ENCODE measurements at places on chromosomes 12 and 14. TPM values are rescaled to one million over a fixed set of nuclear protein-coding genes. Genes with fewer than 3 reads are reported as not detected.

The SLCO1C1 gene
- not detected for total RNA-seq

The ARHGEF25 gene
- 6.2 TPM for total RNA-seq

The CIDEB gene
- total RNA-seq, result not detected

The FERMT2 gene
- 64.2 TPM for total RNA-seq

The SERPINA9 gene
- total RNA-seq, result not detected

The C14orf93 gene
- total RNA-seq, result 9.7 TPM

The FAM216A gene
- total RNA-seq, result 20.6 TPM

The TMEM63C gene
- total RNA-seq, result 0.20 TPM

The KRT71 gene
- total RNA-seq, result not detected

The TC2N gene
- not detected for total RNA-seq

The MYO1H gene
- total RNA-seq, result not detected

The CDCA3 gene
- total RNA-seq, result 126 TPM

The KRT5 gene
- total RNA-seq, result not detected
